ENCODE measurements at places on chromosomes 6 and 20. TPM values are rescaled to one million over a fixed set of nuclear protein-coding genes. Genes with fewer than 3 reads are reported as not detected.

CDK5RAP1 gene
- 24.9 TPM for total RNA-seq

ATAT1 gene
- 15.7 TPM for total RNA-seq

NELFCD gene
- 70.4 TPM for total RNA-seq

SNAP25 gene
- total RNA-seq, result 3.9 TPM

SLC52A3 gene
- 0.09 TPM for total RNA-seq

ANKRD6 gene
- total RNA-seq, result 13.5 TPM

PABPC1L gene
- total RNA-seq, result 50.2 TPM

TRAPPC3L gene
- total RNA-seq, result not detected

KHDC1 gene
- total RNA-seq, result 2.9 TPM

OPN5 gene
- not detected for total RNA-seq

RBM24 gene
- 22.7 TPM for total RNA-seq

UST gene
- total RNA-seq, result 15.3 TPM

TFB1M gene
- 24.1 TPM for total RNA-seq

OR2H2 gene
- total RNA-seq, result not detected

GINS1 gene
- total RNA-seq, result 5.0 TPM

TRDN gene
- not detected for total RNA-seq

HLA-DPB1 gene
- 2.7 TPM for total RNA-seq

APOM gene
- total RNA-seq, result 0.89 TPM

TLDC2 gene
- total RNA-seq, result not detected

SPATA25 gene
- total RNA-seq, result 1.7 TPM

DEFB123 gene
- total RNA-seq, result not detected

JAG1 gene
- 278 TPM for total RNA-seq

SLC35A1 gene
- 16.4 TPM for total RNA-seq

TNNC2 gene
- not detected for total RNA-seq

ATXN1 gene
- total RNA-seq, result 70.9 TPM

RRAGD gene
- 3.8 TPM for total RNA-seq

TPD52L1 gene
- 32.4 TPM for total RNA-seq

WFDC10B gene
- not detected for total RNA-seq

LST1 gene
- not detected for total RNA-seq

Measured in astrocyte (in vitro differentiated cells and primary cell).